ENCODE measurements at places on chromosomes 16 and 17. TPM values are rescaled to one million over a fixed set of nuclear protein-coding genes. Genes with fewer than 3 reads are reported as not detected.

The EPX gene
- not detected for total RNA-seq

The CD300LB gene
- 0.17 TPM for total RNA-seq

The DHRS7C gene
- total RNA-seq, result not detected

The KATNB1 gene
- 16.4 TPM for total RNA-seq

The FOXN1 gene
- not detected for total RNA-seq

The CLEC3A gene
- total RNA-seq, result not detected

The SLC12A4 gene
- 26.5 TPM for total RNA-seq

The AOC3 gene
- 1.4 TPM for total RNA-seq

The AGRP gene
- total RNA-seq, result not detected

The SPATA22 gene
- not detected for total RNA-seq

The FBXL16 gene
- total RNA-seq, result 7.7 TPM

The SLC13A2 gene
- total RNA-seq, result 0.14 TPM

The CLUH gene
- 91.4 TPM for total RNA-seq

The SRCIN1 gene
- 2.2 TPM for total RNA-seq

The TAC4 gene
- not detected for total RNA-seq

The MYH13 gene
- not detected for total RNA-seq

The ASPSCR1 gene
- total RNA-seq, result 34.0 TPM

The ATMIN gene
- total RNA-seq, result 28.8 TPM

The NPIPB12 gene
- total RNA-seq, result 31.8 TPM

The SLC22A31 gene
- 1.9 TPM for total RNA-seq

The DCXR gene
- 87.6 TPM for total RNA-seq

The MYH1 gene
- not detected for total RNA-seq

The SEZ6L2 gene
- total RNA-seq, result 19.9 TPM

The FBXO39 gene
- not detected for total RNA-seq

The EMP2 gene
- 29.0 TPM for total RNA-seq

The PDK2 gene
- 13.5 TPM for total RNA-seq

The OMG gene
- total RNA-seq, result not detected

The EVPLL gene
- not detected for total RNA-seq

The ZNF624 gene
- total RNA-seq, result 1.6 TPM

The CRHR1 gene
- total RNA-seq, result 0.20 TPM

The SYCE1L gene
- 4.8 TPM for total RNA-seq

The PRSS27 gene
- 1.1 TPM for total RNA-seq

The SDF2 gene
- 80.3 TPM for total RNA-seq

The C16orf46 gene
- 1.1 TPM for total RNA-seq

The KRTAP4-11 gene
- not detected for total RNA-seq

The SBK1 gene
- 0.22 TPM for total RNA-seq

The TP53TG3D gene
- total RNA-seq, result 1.1 TPM

The OTOP3 gene
- total RNA-seq, result not detected

The CCL4L2 gene
- total RNA-seq, result not detected
